Activated gamma-delta T cell treated with Interleukin-2 at 50 U/mL for 16 hours (primary cell): ENCODE measurements at places on chromosomes 11 and 22.
A peak's percentile ranks its signal among the peaks of the same experiment; 100 is the strongest.

- no peak for DNase-seq
These were observed 98.5 kb downstream of the SMCO4 start for GRCh38 chr11:93444617-93445073.

DNA sequence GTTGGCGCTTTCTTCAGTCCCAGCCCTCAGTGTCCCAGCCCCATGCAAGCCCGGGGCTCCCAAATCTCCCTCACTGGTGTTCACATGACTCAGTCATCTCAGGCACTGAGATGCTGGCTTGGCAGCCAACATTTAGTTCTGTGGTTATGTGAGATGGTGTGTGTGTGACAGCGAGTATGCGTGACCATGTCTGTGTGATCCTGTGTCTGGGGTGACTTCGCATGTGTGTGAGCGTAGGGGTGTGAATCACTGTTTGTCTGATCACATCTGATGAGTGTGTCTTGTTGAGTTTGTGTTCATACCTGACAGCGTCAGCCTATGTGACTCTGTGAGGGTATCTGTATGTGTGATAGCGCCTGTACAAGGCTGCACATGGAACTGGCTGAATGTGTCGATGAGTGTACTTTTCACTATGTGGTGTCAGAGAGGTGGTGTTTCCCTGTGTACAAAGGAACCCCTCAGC lies 16.2 kb downstream of the CREB3L1 start:
- no peak for DNase-seq

- peak; percentile 13 for DNase-seq
These were observed 462 bp downstream of the UBE2L6 start for GRCh38 chr11:57566905-57567514.

DNA sequence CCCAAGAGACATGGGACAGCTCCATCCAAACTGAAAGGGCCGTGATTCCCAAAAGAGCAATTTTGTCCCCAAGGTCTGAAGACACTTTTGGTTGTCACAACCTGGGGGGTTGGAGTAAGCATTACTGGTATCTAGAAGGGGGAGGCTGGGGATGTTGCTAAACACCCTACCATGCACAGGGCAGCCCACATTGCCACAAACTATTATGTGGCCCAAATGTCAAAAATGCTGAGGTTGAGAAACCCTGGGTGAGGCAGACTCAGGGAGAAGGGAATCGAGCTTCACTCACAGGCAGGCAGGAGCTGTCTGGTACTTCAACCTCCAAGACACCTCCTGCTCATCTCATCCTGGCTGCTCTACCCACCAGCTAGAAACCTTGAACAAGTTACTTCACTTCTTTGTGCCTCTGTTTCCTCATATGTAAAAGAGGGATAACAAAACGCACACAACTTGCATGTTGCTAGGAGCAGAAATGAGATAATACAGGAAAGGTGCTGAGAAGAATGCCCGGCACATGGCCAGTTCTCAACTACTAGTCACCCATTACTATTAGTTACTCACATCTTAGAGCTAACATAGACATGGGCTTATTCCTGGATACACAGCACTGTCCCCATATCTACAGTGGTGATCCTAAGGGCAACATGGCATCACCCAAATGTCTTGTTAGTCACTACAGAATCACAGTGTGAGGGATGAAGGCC lies 8.8 kb downstream of the SERPIND1 start:
- no peak for DNase-seq

GRCh38 chr11:60084631-60085273 lies 3.7 kb upstream of the MS4A2 start:
- no peak for DNase-seq

GRCh38 chr11:129557421-129557820 lies 181.8 kb downstream of the BARX2 start:
- no peak for DNase-seq

DNA sequence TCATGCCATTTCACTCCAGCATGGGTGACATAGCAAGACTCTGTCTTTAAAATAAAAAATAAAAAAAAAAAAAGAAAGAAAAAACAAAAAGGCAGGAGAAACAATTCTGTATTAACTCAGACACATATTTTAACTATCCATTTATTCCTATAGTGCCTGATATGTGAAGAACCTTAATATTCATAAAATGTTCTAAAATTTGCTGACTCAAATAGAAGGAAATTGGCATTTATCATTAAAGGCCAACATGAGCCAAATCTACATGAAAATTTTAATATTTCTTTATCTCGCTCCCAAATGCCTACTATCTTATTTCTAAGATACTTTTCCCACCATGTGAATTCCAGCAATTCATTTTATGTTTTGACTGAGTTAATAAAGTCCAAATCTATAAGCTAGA lies 18.9 kb downstream of the PITPNB start:
- no peak for DNase-seq

DNA sequence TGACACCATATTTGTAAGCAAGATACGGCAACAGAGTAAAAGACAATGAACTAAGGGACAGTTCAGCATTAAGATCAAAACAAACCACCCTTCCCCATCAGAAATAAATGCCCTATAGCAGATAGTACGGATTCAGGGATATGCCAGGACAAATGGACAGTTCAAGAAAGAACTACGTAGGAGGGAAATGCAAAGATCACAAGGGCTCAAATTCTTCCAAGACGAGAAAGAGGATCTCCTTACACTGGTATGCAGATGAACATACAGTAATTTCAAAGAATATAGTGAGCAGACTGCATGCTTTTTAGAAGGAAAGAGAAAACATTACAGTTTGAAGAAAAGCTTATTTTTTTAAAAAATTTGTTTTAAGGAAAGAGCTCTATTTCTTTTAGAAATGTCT lies 124.7 kb upstream of the APOA1 start:
- DNase-seq: no peak

GRCh38 chr22:50610041-50610451 lies 9.5 kb downstream of the MAPK8IP2 start:
- DNase-seq: no peak

- DNase-seq: no peak
These were observed 51.0 kb downstream of the SVIP start for GRCh38 chr11:22778642-22779041.

GRCh38 chr11:616320-617198 lies 809 bp upstream of the IRF7 start:
- DNase-seq: no peak

- no peak for DNase-seq
These were observed 6.9 kb downstream of the ZNF70 start for GRCh38 chr22:23744001-23744400.

DNA sequence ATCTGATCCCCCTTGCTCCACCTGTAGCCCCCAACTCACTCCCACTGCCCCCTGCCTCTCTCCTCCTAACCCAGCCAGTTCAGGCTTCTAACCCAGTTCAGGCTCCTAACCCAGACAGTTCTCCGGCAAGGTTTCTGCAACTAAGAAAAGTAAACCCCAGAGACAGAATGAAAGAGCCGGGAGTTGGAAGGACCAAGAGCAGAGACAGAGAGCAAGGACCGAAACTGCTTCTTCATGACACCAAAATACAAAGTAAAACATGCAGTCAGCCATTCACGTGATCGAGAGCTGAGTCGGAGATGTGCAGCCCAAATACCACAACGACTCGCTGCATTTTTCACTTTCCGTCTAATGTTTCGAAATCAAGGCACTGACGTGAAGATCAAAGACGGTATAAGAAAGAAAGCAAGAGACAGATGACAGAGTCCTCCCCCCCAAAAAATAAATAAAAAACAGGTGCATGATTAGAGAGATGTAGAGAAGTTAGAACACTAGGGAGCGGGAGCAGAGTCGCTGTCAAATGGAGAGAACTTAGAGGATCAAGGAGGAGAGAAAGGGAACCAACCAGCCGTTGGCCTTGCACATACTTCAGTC lies 884 bp downstream of the IL10RA start:
- peak; percentile 59 for DNase-seq

GRCh38 chr11:64241491-64242374 lies 838 bp downstream of the FKBP2 start:
- no peak for DNase-seq

DNA sequence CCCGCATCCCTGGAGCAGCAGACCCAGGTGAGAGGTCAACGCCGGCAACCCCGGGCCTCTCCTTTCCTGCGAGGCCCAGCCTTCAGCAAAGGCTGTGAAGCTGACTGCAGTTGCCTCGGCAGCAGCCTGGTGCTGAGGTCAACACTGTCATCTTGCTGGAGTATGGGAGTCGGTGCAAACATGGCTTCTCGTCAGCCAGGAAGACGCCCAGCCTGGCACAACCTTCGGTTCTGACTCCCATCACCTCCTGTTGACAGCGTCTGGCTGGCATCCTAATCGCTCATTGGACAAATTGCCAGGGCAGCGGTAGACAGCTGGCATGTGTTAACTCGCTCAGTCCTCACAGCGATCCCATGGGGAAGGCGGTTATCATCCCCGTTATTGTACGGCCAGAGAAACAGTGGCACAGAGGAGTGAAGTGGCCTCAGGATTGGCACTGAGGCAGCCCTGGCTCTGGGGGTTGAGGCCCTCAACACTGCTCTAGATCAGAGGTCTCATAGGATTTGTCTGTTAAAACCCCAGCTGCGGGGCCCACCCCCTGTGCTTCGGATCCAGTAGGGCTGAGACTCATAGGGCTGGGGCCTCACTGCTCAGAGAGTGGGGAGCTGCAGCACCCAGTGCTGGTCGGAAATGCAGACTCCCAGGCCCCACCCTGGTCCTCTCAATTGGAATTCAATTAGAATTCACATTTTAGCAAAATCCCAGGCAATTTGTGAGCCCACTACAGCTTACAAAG lies 39.3 kb upstream of the TP53I11 start:
- no peak for DNase-seq

- DNase-seq: no peak
These were observed 20.3 kb upstream of the YPEL1 start for GRCh38 chr22:21755851-21756284.

DNA sequence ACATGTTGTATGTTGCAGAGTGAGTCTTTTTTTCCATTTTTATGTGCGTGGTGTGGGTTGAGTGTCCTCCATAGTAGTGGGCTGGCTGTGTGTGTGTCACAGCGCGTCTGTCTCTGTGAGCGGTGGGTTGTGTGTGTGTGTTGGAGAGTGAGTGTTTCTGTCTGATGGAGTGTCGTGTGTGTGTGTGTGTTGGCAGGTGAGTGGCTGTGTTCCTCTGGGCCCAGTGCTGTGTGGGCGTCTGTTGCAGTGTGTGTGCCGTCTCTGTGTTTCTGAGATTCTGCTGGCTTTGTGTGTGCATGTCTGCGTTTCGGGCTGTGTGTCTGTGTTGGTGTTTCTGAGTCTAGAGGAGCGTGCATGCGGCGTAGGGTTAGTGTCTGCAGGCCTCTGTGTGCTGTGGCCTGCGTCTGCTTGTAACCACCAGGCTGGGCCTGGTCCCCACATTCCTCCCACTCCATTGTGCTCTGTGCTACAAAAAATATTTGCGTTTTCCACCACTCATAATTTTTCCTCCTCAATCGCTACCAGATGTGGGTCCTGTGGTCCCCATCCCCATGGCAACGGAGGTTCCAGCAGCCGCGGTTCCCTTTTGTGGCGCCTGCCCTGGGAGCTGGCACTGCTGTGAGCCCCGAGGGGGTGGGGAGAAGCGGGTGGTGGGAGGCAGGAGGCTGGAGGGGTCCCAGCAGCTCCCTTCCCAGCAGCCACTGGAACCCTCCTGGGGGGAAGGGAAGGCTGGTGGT lies 15.2 kb downstream of the SCARF2 start:
- DNase-seq: no peak

DNA sequence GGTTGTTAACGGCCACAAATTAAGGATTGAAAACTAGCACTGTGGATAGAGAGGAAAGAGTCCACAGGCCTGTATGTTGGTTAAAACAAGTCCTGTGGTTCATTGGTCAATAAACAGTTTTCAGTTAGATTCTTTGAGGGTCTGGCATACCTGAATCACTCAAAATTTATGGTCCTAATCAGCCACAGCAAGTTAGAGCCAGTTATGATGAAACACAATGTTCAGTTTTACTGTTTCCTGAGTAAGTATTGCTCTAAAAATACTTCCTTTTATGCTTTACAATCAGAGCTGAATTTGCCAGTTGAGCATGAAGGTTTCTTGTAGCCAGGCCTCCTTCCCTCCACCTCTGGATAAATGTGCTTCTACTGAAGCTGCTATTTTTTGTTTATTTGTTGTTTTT lies 12.9 kb upstream of the CAT start:
- no peak for DNase-seq

DNA sequence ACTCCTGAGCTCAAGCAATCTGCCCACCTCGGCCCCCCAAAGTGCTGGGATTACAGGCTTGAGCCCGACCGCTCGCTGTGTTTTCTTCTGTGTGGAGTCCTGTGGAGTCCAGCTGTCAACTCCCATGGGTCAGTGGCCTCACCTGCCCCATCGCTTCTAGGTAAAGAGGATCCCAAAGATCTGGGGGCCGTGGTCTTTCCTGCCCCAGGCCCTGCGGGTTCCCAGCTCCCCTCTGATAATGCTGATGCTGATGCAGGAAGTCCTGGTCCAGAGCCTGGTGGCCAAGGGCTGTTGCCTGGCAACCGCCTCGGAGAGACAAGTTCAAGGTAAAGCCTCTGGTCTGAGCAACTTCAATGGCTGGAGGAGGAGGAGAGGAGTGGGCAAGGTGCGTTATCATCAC lies 9.6 kb downstream of the SSTR3 start:
- no peak for DNase-seq

DNA sequence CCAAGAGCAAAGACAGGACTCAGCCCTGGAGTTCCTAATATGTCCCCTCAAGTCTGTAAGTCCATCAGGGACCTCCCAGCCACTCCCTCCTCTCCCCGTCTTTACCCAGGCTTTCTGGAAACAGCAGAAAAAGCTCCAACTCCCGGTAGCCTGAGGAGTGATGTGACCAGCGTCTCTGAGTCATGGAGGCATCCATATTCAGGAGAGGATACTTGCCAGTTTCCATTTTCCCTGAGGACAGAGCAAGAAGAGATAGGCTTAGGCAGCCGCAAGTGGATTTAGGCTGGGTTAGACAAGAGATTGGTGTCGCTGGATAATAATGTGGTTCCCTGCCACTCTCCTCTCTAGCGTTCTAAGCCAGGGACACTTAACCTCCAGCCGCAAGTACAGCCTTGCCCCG lies 206.6 kb downstream of the GRIK4 start:
- DNase-seq: no peak

GRCh38 chr22:33036881-33037280 lies 21.3 kb downstream of the SYN3 start:
- DNase-seq: no peak

DNA sequence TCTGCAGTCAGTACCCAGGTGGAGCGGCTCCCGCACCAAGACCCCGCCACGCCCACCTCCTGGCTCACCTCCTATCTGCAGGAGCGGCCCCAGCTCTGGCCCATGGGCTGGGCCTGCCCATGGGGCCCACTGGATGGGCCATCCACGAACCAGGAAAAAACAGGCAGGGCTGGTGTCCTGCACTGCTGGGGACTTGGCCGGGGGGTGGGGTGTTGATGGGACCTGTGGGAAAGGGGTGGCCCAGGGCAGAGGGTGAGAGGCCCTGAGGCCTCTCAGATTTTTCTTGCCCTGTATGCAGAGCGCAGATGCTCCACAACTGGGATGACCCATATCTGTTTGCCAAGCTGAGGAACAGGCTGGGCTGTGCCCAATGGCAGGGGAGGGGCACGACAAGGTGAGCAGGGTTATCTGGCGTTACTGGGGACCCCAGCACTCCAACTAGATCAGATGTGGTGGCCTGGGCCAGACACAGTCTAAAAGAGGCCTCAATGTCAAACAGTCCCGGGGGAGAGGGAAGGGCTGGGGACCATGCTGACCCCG lies 2.7 kb upstream of the PIM3 start:
- DNase-seq: no peak
